ENCODE measurements at places on chromosomes 2 and 18.

DNA sequence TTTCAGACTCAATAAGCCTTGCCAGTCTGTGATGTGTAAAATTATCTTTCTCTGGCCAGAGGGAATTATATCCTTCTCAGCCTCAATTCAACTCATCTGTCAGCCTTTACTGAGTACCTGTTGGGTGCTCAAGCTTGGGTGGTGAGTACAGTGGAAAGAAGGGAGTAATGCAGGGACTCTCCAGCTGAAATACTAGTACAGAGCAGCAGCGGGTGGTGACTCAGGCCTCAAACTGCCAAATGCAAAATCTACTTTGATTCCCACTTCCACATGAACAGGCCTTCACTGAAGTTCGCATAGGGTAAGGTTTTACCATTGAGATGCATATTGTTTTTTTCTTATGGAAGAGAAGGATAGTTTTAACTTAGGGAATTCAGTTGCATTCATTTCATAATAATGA, 326.8 kb downstream of the LRRTM1 start:
- DNase-seq = no peak

DNA sequence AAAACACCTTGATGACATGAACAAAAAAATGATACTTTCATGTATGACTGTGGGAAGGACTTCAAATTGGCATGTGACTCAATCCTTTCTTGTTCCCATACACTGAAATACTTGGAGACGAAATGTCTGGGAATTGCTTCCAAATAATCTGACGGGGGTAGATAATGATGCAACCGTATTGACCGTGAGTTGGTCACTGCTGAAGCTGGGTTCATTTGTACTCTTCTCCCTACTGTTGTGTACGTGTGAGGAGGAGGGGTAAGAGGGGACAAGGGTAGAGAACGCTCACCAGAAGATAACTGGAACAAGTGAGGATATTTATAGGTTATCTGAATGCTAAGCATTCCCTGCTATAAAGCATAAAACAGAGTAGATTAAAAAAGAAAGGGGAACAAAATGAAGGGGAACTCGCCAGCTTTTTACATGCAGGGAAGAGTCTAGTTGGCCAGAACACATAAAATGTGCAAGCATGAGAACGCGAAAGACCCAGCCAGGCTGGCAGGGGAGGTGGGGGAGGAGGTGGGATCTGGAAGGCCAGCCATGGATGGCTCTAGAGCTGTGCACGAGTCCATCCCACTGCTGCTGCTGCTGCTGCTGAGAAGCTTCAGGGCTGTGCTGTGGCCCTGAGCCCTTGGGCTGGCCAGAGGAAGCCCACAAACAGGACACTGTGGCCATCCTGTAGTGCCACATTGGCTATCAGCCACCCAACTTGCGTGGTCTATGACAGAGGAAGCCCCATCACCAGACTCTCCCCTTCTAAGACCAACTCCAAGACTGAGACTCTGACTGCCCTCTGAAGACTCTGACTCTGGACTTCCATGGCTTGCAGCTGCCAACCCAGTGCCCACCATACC, 15.2 kb upstream of the CETN1 start:
- no peak for DNase-seq

DNA sequence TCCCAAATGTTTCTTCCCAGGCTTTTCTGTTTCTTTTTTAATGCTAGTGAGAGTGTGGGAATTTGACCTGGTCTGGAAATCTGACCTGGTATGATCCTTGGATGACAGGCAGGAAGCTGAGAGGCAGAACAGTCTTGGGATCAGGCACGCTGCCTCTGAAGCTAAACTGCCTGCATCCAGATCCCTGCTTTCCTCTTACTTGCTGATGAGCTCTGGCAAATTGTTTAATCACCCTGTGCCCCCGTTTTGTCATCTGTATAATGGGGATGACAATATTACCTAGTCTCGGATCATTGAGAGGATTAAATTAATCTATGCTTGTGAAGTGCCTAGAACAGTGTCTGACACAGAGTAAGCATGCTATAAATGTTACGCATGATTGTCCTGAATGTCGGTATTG, 3.3 kb downstream of the KLHL23 start:
- no peak for DNase-seq

- DNase-seq = no peak
Measured at GRCh38 chr2:134669731-134670669, 48.8 kb downstream of the TMEM163 start.

DNA sequence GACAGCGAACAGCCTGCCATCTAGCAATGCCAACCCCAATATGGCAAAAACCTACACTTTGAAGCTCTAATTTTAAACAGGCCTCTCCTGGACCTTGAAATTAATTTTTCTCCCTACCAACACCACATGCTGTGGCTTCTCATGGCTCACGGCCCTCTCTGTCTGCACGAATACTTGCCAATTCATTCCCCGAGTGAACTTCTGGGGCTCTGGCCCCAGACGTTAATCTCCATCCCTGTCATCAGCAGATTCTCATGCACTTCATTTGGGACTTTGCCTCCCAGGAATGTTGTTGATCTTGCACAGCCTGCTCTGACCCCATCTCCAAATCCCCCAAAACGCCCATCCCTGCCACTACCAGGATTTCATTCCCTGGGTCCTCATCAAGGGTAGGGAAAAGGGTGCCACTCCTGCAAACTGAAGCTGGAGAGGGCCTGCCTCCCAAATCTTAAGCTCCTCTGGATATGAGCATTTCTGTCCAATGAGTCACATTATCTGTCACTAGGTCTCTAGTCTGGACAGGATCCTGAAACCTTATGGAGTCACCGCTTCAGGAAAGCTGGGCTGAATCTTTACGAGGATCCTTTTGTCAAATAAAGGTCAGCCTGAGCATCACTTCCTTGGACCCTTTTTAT, 10.4 kb downstream of the FIGLA start:
- DNase-seq = no peak

DNA sequence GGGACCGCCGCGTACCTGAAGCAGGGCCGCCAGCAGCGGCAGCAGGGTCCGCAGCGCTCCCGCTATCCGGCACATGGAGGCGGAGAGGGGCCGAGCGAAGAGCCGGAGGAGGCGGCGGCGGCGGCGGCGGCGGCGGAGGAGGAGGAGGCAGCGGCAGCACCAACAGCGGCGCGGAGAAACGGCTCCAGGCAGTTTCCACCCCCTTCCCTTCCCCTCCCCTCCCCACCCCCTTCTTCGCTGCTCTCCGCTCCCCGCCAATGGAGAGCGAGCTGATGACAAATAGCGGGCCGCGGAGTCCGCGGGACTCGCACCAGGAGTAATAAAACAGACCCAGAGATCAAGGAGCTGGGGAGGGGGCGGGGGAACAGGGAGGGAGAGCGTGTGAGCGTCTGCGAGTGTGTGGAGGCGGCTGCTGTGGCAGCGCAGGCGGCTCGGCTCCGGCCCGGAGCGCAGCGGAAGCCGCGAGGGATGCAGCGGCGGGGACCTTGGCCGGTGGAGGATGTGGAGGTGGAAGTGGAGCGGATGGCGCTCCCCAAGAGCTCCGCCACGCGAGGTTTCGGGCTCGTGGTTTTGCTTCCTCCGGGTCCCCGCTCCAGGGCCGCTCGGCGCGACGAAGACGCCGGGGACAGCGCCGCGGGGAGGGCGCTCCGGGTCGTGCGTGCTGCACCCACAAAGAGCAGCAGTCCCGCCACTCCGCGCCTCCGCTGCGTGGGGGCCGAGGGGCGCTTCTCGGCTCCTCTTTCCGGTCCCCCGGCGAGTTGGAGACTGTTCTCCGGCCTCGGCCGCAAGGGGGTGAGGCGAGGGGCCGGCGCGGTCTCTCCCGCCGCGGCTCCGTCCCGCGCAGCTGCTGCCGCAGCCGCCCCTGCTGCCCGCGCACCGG, at the start of gene CDH2:
CDH2 (minus strand) TSS at position 183 of the 880 bp plus-strand sequence; CDS start at position 75, 108 bp downstream.
- DNase-seq = peak; percentile 67

DNA sequence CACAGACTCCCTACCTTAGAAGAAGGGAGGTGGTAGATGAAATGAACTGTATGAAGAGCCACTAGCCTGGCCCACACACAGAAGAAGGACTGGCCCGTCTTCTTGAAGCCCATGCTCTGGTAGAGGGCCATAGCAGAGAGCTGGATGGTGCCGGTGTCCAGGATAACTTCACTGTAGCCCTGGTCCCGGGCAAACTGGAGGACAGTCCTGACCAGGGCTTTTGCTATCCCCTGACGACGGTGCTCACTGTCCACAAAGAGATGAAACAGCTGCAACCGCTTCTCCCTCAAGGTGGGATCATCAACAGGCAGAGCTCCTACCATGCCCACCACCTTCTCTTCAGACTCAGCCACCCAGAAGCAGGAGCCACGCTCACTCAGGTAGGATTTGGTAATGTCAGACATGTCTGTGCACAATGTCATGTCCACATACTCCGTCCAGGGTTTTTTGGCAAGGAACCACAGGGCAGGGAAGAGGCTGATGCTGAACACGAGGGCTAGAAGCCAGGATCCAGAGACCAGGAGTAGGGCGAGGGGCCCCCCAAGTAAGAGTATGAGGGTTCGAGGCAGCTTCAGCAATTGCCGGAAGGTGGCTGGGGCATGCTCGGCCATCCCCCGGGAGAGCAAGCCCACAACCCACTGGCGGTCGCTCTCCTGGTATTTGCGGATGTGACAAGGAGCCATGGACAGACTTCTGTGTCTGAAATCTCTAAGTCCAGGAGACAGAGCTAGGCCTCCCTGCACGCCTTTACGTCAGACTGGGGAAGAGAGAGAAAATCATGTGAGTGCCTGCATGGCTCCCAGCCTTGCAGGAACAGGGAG, 1.1 kb downstream of the NAT8 start:
- DNase-seq = no peak

GRCh38 chr18:42275949-42276730, 321.1 kb downstream of the PIK3C3 start:
- no peak for DNase-seq

- DNase-seq = no peak
Measured at GRCh38 chr2:239275044-239275685, 125.7 kb downstream of the HDAC4 start.

DNA sequence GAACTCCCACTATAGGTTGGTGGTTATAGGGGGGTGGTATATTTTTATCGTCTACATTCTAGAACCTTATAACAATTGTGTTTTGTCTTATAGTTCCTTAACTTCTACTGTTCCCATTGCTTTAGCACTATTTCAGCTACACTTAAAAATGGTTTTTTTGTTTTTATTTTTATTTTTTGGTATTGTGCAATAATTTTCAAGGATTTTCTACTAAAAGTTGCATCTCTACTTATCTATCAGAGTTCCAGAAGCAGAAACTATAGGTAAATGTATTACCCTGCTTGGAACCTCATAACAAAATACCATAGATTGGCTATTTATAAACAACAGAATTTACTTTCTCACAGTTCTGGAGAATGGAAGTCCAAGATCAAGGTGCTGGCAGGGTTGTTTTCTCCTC, 981.6 kb upstream of the CNTNAP5 start:
- DNase-seq = no peak

GRCh38 chr2:191758518-191759507, 80.9 kb downstream of the NABP1 start:
- DNase-seq = no peak

GRCh38 chr2:95307036-95307435, 9.9 kb downstream of the KCNIP3 start:
- DNase-seq = no peak

DNA sequence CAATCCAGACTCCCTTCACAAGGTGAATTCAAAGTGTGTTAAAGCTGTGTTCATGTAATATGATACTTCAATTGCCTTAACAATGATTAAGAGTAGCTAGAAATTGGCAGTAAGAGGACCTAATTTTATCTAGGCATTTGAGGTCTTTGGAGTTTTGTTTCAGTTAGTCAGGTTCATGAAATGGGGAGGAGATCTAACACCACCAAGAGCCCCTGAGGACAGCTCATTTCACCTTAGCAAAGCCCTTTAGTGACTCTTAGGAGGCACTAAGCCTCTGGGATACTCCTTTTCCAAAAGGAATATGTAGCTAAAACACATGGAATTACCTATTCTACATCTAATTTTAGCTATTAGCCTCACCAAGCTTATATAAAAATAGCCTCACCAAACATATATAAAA, 716.5 kb upstream of the RAB6C start:
- no peak for DNase-seq

- DNase-seq = no peak
Measured at GRCh38 chr18:26208977-26209376, 17.3 kb upstream of the TAF4B start.

DNA sequence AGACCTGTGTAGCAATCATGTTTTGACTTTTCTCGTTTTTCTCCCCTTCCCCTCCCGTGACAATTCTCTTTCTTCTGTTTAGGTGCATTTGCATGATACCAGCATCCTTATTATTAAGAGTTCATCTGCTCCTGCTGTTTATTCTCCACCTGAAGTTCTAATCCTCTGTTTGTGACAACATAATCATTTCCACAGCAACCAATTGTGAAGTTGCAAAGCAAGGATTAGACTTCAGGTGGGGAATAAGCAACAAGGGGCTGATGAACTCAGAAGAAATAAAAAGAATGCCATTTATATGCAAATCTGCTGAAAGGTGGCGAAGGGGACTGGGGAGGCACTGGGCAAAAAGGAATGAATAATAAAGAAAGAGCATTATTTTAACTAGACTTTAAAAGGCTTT, 124.8 kb upstream of the LINC00305 start:
- DNase-seq = no peak

GRCh38 chr2:235303499-235304291, 190.1 kb upstream of the AGAP1 start:
- no peak for DNase-seq

DNA sequence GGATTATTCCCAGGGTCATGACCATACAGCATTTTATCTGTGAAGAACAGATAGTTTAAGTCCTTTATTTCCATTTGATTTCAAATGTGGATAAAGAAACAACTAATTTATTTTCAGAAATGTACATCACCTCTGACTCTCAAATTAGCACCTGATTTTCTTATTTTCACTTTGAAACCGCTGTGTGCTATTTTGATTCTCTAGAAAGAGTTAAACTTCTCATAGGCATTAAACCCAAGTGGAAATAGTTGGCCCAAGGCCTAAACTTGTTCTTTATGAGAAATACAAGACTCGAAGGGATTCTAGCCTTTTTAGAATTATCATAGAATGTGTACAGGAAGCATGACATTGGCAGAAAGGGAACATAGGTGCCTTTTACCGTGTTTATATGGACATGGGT, 41.5 kb upstream of the LTBP1 start:
- DNase-seq = no peak

DNA sequence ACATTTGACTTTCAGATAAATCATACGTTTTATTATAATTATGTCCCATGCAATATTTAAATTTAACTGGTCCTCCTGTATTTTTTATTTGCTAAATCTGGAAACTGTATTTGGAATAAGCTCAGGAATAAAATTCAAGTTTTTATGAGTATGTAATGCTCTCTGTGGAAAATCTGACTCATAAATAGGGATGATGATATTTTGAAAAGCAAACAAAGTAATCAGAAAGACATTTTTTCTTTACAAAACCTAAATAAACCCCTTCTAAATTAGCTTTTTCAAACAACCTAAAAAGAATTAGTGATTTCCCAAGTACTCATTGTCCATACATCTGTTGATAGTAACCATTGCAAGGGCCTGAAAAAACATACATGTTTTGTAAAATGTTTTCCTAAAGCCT, 41.1 kb downstream of the ASB1 start:
- DNase-seq = no peak

DNA sequence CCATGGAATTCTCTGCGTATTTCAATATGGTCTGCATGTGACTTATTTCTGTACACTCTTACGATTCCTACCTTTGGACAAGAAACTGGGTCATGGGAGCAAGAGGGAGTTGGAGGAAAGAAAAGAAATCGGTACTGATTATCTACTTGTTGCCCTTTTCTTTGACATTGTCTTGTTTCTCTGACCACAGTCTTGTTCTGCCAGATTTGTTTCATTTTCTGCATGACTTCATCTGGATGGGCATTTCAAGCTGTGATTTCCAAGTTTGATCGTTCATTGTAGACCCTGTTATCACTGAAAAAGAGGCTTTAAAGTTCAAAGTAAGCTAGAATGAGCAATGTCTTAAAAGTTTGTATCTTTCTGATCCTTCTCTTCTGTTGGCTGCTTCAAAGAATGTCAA, 2186.3 kb upstream of the CELF4 start:
- DNase-seq = no peak

GRCh38 chr2:63841254-63842022, at the start of gene UGP2:
TSS of gene UGP2 (plus strand) at chr2:63841896. CDS start at chr2:63842186, 290 bp downstream.
- DNase-seq = peak; percentile 62

Measured in NCI-H2029 (cell line).